Smooth muscle cell of trachea (primary cell): ENCODE measurements at places on chromosomes 13 and 19. TPM values are rescaled to one million over a fixed set of nuclear protein-coding genes. Genes with fewer than 3 reads are reported as not detected.

Gene HSH2D
- not detected in 2 replicates for total RNA-seq

Gene ENOX1
- total RNA-seq, result 1.6 and 4.5 TPM in 2 replicates

Gene STK24
- total RNA-seq, result 51.2 and 56.4 TPM in 2 replicates

Gene TPTE2
- not detected in 2 replicates for total RNA-seq

Gene HCST
- total RNA-seq, result 0.87 and 1.8 TPM in 2 replicates

Gene GRK1
- total RNA-seq, result 0.15 TPM in 1 of 2 replicates, not detected in the other
